ENCODE measurements at places on chromosomes 3 and 15. TPM values are rescaled to one million over a fixed set of nuclear protein-coding genes. Genes with fewer than 3 reads are reported as not detected.

DNA sequence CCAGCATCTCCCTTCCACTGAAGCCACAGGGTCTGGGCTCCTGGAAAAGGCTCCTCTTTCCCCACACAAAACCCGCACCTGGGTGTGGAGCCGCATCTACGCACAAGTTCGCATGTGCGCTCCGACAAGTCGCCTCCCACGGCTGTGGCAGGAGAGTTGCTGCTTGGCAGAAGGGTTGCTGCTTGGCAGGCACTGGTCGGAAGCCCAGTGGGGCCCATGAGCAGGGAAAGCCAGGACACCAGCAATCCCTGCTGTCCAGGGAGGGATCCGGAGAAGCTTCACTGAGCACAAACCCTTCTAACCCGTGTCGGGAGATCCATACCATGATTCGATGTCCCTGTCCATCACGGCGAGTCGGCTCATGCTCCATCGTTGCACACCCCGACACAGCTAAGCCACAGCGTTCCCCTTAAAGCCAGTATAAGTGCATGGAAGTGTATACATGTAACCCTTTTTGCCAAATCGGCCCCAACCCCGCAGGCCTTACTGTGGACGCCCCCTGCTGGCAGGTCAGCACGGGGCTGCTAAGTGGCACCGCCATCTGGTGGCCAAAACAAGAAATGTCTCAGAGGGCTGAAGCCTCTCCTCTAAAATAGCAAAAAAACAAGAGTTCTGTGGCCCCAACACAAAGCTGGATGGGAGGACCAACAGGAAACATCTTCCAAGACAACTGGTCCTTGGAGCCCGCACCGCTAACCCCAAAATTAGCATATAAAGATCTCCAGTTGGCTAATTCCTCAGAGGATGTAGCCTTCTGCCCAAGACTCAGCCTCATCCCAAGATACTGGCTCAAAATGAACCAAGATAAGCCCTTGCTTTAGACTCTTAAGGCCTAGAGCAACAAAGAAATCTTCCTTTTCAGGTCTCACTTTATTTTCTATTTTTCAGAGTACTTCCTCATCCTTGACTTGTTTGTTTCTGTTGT, 8.3 kb downstream of the ANKRD63 start:
- H3K36me3 ChIP-seq: no peaks in the 10 kb centered on the region
- no peaks in the 10 kb centered on the region for H3K27me3 ChIP-seq
- DNase-seq: peak; percentile 89
- no peak overlapping the region for H3K4me3 ChIP-seq
- no peaks in the 10 kb centered on the region for H3K4me1 ChIP-seq
- H3K27ac ChIP-seq: no peak overlapping the region

GOLGA8R gene
- polyA plus RNA-seq: 0.16 TPM

- H3K36me3 ChIP-seq: no peaks in the 10 kb centered on the region
- H3K27me3 ChIP-seq: no peaks in the 10 kb centered on the region
- DNase-seq: no peak
- no peak overlapping the region for H3K4me3 ChIP-seq
These were observed 33.1 kb downstream of the KLHL25 start for GRCh38 chr15:85761635-85762034.

AMIGO3 gene
- 0.25 TPM for polyA plus RNA-seq

GRCh38 chr3:195774917-195775316, 36.8 kb downstream of the MUC4 start:
- H3K36me3 ChIP-seq: no peaks in the 10 kb centered on the region
- no peak overlapping the region for H3K27ac ChIP-seq
- DNase-seq: peak; percentile 61
- H3K4me3 ChIP-seq: no peak overlapping the region
- no peaks in the 10 kb centered on the region for H3K4me1 ChIP-seq
- no peaks in the 10 kb centered on the region for H3K27me3 ChIP-seq

DNA sequence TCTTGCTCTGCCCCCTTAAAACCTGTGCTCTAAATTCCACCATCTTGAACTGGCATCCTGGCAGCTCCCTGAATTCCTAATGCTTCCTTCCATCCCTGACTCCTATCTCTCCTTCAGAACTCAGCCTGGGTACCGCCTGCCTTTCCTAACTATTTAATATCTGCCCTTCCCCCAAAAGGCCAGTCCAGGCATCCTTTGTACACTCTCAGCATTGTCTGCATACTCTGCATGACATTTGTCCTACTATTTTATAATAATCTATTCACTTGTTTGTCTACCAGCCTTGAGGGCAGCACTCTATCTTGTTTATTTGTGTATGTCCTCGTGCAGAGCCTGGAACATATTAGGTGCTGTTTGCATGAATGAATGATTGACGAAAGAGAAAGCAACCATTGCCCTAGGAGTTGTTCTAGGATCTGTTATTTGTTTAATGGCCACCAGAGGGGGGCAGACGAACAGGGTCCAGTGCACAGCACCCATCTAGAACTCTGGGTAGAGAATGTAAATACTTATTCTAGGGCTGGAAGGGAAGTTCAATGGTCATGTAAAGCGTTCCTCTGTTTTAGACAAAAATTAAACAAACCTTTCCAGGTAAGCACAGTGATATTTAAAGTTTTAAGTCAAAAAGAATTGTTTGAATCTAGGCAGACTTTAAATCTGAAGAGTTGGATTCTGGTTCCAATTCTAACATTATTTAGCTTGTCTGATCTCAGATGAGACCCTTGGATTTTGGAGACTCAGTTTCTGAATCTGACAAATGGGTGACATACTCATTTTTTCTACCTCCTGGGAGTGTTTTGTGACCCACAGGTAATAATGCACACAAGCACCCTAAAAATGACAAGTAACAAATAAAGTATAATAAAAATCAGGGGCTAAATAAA, 125.8 kb upstream of the GALNT15 start:
- peak; percentile 86 for DNase-seq
- H3K27ac ChIP-seq: no peak overlapping the region
- no peaks in the 10 kb centered on the region for H3K36me3 ChIP-seq

CPNE4 gene
- 0.95 TPM for polyA plus RNA-seq

- H3K36me3 ChIP-seq: peaks cover 43% of the 10 kb centered on the region
- no peaks in the 10 kb centered on the region for H3K4me1 ChIP-seq
- DNase-seq: no peak
- no peaks in the 10 kb centered on the region for H3K27me3 ChIP-seq
These were observed 10.7 kb downstream of the ZXDC start for GRCh38 chr3:126464997-126465396.
